ENCODE measurements at places on chromosomes 6 and 20.
A peak's percentile ranks its signal among the peaks of the same experiment; 100 is the strongest.

- no peak for DNase-seq
Measured at GRCh38 chr6:106546691-106547414, 82.4 kb downstream of the RTN4IP1 start.

DNA sequence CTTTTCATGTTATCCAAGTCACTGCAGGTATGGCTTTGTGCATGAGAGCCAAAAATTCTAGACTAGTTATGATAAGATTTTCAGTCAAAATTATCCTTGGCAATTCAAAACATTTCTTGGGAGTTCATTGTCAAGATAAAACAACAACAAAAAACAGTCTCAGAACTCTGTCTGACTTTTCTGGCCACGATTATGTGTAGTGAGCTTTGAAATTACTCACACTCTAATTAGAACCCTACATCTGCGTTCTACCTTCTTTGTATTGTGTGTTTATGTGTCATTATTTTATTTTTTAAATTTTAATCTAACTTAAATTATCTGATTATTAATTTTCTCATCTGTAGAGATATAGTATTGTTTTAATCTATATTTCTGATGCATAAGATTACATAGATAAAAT lies 459.2 kb downstream of the FRK start:
- no peak for DNase-seq

DNA sequence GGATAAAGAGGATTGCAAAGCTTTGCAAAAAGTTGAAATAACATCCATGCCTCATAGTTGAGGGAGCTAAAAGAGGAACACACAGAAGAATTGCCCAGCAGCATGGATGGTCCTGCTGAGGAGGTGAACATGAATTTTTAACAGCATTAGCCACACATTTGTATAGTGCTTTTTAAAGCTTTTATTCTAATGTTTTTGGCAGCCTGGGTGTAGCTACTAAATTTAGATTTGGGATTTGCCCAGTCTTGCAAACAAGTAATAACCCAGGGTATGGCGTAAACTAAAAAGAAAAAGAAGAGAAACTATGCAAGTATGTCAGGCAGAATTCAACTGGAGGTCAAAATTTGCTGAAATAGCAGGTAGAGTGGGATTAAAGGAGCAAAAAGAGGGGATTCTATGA lies 75.1 kb upstream of the PTPRK start:
- DNase-seq, result no peak

GRCh38 chr6:75199889-75200288 lies 6.0 kb downstream of the COL12A1 start:
- DNase-seq, result no peak

DNA sequence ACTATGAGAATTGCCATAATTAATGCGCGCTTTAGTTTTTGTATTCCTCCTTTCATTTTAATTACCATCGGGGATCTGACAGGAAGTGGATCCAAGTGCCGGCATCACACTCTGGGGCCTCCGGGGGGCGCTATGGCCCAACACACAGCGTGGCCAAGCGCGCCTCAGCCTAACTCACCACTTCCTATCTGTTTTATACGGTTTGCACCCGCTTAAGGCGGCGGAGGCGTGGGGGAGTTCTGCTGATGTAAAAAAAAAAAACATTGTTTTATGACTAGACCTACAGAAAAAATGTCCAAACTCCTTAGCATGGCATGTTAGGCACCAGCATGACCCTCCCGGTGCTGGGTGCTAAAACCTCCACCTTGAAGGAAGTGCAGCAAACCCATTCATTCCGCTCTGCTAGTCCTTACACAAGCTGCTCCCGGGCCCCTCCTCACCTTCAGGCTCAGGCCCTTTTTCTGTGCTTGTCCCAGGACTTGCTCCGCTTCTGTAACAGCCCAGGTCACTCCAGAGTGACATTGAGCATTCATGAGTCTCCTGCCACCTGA lies 4.5 kb upstream of the EBF4 start:
- peak; percentile 77 for DNase-seq

GRCh38 chr6:107679457-107679856 lies 144.7 kb downstream of the SCML4 start:
- peak; percentile 52 for DNase-seq

DNA sequence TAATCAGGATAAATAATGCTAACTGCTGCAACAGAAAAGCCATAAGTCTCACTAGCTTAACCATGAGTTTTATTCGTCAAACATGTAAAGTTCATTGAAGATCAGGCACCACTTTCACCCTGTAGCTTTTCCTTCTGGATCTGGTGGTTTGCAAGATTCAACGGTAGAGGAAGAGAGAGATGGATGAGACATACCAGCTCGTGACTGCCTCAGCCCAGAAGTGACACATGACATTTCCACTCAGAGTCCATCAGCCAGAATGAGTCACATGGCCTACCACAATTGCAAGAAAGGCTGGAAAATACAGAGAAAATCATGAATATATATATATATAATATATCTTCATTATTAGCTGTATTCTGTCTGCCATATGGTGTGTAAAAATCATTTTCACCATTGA lies 29.0 kb downstream of the SPTLC3 start:
- no peak for DNase-seq

DNA sequence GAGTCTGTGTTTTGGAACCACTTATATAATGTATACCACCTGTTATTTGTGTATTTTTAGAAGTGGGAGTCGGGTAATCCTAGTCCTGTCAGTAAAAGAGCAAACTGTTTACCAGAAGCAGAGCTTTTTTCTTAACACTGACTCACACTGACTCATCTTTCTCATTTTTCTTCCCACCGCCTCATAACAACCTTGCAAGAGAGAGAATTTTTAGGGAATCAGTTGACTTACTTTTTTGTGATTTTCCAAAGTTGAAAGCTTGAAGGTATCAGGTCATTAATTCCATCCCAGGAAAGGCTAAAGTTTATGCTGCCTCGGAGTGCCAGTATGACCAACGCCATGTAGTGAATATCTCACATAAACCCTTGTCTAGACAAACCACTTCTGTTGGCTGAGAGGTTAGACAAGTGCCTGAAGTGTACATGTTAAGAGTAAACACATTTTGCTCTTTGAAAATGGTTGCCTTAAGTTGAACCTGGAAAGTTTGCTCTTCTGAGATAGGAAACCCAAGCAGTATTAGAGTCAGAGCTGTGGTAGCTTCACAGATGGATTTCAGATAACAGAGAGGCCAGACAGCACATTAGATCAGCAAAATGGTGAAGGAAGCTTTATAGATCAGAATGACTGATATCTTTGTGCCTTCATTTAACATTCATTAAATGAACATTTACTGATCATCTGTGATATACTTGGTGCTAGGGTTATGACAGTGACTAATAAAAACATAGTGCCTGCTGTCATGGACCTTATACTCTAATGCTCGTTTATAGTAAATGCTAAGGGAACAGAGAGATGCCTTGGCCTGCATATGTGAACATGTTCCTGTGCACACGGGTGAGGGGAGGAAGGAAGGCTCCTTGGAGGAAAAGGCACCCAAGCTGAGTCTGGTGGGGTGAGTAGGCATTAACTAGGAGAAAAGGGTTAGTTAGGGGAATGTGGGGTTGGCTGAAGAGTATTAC lies 29.1 kb upstream of the PKIG start:
- no peak for DNase-seq

DNA sequence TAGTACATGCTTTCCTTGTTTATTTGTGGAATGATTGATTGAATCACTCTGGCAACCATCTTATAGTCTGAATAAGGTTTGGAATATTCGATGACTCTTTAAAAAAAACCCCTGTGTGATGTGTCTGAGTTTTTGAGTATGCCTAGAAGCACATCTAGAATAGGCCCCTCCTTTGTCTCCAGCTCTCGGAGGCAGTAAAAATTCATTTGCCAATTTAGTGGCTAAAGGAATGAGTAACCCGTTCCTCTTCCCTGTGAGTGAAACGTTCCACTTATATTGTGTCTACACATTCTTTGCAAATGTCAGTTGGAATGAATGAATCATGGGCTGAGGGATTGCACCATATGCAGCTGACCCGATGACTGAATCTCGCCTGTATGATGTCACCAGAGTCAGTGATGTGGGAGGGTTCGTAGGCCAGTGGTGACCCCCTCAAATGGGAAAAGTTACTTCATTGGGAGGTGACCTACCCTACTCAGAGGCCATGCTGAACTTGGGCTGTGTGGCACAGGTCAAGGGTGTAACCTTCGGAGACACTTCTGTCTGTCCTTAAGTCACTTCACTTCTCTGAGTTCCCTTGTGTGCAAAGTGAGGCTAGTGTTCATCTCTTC lies 21.6 kb downstream of the MOCS3 start:
- no peak for DNase-seq

GRCh38 chr20:62666736-62667529 lies 24.6 kb downstream of the SLCO4A1 start:
- peak; percentile 83 for DNase-seq

DNA sequence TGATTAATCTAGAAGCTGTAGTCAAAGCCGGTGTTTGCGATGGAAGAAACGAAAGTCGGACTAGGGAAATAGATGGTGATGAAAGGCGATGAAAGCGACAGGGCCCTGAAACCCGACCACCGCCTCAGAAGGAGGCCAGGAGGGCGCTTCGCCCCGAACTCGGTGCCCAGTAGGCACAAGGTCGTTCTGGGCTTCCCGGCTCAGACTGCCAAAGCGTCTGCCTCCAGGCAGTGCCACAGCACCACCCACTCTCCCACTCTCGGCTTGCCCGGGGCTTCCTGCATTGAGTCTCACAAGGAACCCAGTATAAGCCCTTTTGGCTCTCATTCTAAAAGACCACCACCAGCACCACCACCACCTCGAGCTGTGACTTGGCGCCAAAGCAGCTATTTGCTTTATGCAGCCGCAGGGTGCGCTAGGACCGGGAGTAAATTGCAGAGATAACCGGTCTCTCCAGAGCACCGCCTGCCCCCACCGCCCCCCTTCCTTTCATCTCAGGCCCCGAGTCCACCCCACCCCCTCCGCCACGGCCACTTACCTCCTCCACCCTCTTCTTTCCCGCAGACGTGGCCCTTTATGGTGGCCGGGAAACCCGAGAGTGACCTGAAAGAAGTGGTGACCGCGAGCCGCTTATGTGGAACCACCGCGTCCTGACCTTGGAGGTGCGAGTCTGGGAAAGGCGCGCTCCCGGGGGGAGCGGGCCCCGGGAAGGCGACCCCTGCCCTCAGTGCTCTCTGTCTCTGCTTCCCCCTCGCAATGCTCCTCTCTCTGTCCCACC lies 2.4 kb downstream of the TCF21 start:
- DNase-seq, result peak; percentile 43

GRCh38 chr20:40869218-40870147 lies 159.1 kb upstream of the TOP1 start:
- no peak for DNase-seq

DNA sequence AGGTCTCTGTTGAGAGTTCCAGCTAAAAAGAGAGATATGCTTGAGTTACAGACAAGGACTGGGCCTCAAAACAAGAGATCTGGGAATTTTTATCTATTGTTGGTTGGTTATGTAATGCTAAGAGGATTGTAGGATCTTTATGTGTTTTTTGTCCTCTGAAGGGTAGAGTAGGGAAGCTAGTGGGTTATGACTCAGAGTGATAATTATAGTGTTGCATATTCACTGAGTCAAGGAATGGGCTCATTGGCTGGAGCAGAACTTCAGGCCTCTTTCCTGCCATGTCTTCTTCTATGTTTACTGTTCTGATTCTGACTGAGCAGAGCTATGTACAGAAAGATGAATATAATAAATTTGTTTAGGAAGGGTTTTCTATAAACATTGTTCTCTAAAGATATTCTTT lies 66.1 kb upstream of the NOX3 start:
- no peak for DNase-seq

DNA sequence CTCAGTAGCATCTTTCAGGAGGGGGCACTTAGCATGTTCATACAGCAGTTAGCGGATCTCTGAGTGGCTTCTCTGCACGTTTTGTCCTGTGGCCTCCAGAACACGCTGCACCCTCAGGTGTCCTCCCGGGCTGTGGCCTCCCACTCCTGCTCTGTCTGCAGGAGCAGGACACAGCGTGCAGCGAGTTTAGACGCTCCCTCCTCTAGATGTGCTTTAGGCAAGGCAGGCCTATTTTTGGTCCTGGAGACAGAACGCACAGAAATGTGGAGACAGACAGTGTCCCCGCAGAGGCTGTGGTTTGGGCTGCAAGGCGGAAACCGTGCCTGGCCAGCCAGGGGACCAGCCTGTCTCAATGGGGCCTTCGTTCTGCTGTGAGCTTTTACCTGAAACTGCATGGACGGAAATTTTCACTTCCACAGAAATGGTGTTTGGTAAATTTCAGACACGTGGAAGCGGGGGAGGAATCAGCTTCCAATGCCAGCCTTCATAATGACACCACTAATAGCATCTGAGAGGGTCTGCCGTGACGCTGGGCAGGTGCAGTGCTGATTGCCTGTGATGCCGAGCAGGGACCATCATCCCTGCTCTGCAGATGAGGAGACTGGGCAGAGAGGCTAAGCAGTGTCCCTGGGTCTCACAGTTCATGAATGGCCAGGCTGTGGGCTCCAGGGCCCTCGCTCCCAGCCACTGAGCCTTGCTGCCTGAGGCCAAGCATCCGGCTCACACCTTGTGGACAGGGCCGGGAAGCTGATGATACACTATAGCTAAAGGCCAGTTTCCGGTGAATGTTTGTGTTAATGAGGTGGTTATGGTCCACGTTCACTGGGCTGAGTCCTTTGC lies 120.9 kb downstream of the SYCP2 start:
- DNase-seq, result no peak

GRCh38 chr6:93829009-93829408 lies 409.6 kb upstream of the EPHA7 start:
- DNase-seq, result no peak

DNA sequence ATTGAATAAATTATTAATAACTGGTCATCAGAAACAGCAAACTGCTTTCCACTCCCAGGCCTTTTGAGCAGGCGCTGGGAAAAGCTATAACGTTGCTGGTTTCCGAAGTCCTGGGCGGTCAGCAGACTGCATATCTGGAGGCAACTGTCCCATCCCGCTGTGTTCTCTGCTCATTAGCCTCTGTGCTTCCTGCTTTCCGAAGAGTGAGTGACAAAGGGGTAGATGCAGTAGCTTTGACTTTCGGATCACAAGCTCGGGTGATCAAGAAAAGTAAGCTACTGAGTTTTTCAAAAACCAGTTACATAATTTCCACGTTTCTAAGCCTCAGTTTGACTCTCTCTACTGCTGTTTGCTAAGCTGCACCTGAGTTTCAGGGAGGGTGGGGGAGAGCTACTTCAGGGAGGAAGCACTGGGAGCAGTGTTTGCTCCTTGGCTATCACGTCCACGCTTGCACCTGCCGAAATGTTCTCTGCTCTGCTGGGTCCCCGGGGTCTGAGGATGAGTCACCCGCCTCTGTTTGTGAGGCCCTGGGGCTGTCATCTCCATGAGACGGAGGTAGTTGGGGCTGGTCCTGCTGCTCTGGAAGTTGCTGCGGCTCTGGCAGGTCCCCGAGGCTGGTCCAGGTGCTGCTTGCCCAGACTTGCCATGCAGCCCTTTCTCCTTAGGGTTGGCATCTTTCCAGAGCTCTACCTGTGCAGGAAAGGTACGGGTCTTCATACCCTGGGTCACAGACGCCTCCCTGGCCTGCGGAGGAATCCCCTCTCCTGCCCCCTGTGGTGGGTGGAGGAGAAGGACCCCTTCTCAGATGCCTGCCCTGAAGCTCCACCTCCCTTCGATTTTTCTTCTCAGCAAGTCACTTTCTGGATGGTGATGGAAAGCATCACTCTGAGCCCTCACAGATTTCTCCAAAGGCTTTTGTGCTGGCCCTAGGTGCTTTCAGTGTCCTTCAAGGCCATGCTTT lies 220.0 kb downstream of the QKI start:
- no peak for DNase-seq

GRCh38 chr20:822651-823573 lies 10.6 kb upstream of the FAM110A start:
- DNase-seq, result no peak

Measured in right cardiac atrium (tissue), 5 donors.